ENCODE measurements at places on chromosomes 6 and 20.

- no peak for DNase-seq
Measured at GRCh38 chr6:155152211-155153076, 111.4 kb upstream of the CLDN20 start.

- no peak for DNase-seq
Measured at GRCh38 chr6:87139236-87139635, 16.1 kb upstream of the ZNF292 start.

- DNase-seq = no peak
Measured at GRCh38 chr6:7260291-7261031, 52.5 kb downstream of the SSR1 start.

DNA sequence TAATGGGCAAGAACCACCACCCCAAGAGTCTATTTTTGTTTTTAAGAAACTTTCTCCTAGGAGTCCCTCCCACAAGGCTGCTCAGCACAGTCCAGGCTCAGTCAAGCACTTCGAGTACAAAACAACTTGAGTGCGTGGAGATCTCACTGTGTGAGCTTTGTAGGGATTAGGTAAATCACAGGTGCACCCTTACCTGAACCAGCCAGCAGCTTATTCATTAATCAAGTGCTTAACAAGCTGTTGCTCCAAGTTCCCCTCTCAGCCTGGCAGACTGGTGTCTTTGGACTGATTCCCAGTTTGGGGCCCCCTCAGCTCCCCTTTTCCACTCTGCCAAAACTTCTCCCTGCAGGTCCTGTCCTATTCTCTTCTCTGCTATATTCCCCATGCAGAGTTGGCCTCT lies 133.1 kb downstream of the LY86 start:
- no peak for DNase-seq
